ENCODE measurements at places on chromosomes 7 and 10.

GRCh38 chr10:26438534-26439341, 597 bp downstream of the APBB1IP start:
- DNase-seq: peak; percentile 79

DNA sequence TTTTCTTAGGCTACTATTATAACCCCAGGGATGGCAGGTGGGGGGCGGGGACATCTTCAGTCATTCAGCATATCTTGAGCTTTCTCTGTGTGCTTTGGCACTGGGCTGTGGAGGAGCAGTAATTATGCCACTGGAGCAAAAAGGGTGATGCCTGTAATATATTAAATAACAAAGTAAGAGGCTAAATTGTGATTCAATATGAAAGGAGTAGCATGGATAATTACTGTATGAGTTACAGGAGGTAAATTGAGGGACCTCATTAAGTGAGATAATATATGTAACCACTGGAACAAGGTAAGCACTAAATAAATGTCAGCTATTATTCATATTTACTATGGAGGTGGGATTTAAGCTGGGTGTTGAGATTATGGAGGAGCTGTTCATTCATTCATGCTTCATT, 3.3 kb upstream of the STN1 start:
- DNase-seq: no peak

DNA sequence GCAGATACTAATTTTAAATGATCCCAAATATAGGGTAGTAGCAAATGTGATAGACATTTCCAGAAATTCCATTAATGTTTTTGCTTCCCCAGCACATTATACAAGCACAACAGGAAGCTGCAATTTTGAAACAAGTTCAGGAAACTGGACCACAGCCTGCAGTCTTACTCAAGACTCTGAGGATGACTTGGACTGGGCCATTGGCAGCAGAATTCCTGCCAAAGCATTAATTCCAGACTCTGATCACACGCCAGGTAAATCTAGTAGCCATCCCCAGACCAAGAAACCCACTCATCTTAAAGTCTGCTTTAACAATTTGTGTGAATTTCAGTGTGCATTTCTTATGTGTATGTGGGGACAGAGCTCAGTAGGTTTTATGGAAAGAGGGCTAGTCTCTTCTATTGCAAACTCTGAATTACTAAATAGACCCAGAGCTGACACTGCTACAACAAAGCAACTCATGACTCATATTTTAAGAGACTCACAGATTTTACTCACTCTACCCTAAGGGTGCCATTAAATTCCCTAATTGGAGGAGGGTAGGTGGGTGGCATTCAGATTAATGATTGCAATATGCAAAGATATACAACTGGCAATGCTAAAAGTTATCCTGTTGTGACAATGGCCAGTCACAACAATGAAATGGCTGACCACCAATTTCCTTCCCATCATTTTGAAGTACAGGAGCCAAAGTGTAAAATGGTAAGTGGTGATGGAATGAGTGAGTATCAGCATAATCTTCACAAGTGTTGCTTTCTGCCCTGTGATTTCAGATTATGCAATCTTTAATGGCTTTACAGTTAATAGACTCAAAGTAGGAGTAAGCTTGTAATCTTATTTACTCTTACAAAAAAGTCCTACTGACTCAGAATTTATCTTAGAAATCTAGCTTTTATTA, 317.6 kb upstream of the PLXDC2 start:
- DNase-seq: no peak

DNA sequence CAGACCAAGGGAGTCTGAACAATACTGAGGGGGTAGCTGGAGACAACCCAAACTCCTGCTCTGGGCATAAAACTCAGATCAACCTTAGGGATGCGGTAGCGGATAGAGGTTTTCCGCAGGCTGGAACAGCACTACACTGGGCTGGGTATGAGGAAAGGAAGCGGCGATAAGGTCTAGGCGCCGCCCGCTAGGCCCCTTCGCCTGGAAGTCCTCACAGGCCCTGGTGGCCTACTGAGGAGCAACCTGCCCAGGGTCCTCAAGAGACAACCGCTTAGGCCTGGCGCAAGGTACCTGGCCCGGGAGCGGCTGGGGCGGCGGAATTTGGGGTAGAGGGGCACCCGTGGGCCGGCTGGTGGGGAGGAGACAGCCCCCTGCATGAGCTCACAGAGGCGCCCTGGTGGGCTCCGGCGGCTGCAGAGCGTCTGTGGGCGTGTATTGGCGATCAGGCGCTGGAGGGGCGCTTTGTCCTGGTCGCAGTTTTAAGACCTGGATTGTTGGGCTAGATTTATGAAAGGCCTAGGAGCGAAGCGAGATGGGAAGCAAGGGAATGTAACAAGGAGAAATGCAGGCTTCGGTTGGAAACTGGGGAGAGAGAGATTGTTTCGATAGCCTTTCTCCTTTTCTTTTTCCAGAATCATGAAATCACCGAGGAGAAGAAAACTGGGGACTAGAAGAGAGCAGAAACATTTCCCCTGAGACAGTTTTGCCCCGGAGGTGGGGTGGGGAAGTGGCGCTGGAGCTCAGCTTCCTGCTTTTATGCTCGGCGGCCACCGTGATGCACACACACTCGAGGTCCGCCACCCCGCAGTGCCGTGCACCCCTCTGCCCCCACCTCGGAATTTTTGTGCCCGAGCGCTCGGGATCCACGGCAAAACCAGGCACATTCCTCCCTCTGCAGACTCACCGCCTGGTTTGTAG, 2.4 kb upstream of the NKX2-3 start:
- DNase-seq: no peak

- DNase-seq: no peak
Measured at GRCh38 chr7:83930262-83930661, 264.3 kb downstream of the SEMA3A start.

DNA sequence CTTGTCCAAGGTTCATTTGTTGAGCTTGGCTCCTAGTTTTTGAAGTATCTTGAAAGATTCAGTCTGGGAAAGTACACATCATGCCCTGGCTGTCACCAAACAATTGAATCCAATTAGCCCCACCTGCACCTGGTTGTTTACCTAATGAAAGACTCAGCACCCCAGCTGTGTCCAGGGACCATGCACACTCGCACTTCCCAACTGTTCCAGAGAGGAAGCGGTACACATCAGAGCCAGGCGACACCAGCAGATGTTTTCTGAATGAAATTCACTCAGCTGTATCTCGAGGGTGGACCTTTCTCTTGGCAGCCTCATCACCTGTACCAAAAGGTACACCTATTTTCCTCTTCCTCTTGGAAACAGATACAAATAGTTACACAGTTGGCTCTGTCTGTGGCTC, 216.4 kb upstream of the LRGUK start:
- no peak for DNase-seq

DNA sequence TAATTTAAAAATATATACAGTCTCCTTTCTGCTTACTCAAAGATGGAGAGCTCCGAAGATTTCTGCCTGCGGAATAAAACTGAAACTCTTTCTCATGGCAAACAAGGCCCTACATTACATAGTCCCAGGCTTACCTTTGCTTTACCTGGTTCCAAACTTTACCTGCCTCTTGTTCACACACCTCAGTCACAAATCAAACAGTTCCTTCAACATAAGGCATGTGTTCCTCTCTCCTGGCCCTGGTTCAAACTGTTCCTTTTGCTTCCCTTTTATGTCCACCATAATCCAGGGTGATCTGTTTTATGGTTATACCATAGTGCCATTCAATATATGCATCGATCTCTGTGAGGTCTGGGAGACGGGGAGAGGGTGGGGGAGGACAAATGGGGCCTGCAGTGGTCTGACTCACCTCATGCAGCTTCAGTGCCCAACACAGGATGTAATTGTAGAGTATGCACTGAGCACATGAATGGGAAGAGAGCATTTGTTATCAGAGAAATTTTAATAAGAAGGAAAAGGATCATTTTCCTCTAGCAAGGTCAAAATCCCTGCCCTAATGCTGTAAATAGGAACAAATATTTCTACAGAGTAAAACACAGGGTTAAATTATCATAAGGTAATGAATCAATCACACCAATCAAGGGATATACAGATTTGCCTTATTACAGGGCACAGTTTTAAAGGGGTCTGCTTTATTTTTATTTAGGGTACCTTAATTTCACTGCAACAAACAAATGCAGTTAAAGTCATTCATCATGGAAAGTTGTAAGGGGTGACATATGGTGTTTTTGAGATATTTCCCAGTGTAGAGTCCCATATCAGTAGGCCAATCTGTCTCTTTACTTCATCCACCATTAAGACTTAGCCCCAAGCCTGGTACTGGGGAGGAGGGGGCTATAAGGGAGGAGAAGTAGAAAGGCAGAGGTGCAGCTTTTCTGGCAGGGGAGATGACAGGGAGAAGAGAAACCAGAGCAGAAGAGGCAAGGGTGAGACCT, 88.8 kb upstream of the PDE1C start:
- no peak for DNase-seq

GRCh38 chr7:10888861-10889260, 84.8 kb upstream of the PHF14 start:
- no peak for DNase-seq

GRCh38 chr7:118072893-118073674, 110.9 kb upstream of the LSM8 start:
- DNase-seq: no peak

- DNase-seq: no peak
Measured at GRCh38 chr10:71687077-71687476, 32.5 kb downstream of the C10orf105 start.

DNA sequence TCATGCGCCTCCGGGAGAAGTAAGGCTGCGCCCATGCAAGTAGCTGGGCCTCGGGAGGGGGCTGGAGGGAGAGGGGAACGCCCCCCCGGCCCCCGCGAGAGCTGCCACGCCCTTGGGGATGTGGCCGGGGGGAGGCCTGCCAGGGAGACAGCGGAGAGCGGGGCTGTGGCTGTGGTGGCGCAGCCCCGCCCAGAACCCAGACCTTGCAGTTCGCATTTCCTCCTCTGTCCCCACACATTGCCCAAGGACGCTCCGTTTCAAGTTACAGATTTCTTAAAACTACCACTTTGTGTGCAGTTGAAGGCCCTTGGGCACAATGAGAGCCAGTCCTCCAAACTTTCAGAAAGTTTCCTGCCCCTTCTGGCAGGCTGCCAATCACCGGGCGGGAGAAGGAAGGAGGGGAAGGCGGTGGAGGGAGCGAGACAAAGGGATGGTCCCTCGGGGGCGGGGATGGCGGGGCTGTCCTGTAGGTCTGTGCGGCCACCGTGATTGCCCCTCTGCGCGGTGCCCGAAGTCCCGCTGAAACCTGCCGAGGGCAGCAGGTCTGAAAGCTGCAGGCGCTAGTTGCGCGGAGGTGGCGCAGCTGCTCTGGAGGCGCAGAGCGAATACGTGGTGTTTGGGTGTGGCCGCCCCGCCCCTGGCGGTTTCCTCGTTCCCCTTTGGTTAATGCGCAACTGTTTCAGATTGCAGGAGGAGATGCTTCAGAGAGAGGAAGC, 2.1 kb downstream of the VIM start:
- peak; percentile 85 for DNase-seq

DNA sequence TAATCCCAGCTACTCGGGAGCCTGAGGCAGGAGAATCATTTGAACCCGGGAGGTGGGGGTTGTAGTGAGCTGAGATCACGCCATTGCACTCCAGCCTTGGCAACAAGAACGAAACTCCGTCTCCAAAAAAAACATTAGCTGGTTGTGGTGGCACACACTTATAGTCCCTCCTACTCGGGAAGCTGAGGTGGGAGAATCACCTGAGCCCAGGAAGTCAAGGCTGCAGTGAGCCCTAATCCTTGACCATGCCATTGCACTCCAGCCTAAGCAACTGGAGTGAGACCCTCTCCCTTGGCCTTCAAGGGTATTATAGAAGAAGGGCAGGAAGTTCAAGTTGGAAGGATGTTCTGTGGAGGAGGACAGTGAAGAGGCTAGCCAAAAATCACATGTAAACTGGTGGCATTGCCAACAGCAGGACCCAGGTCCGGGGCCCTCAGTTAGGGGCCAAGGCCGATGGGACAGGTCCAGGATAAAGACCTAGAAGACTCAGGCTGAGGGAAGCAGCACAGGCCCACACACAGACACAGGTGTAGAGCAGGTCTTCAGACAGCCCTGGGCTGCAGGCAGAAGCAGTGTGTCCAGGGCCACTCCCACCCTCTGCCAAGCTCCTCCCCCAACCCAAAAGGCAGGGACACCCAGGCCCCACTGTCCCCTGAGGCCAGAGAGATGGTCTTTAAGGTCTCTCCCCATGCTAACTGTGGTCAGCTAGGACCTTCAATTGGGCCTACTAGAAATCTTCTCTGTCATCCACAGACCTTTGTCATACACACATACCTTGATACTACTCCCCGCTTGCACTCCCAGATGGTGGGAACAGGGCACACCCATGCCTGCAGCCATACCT, 8.4 kb upstream of the SAMD8 start:
- DNase-seq: no peak

- no peak for DNase-seq
Measured at GRCh38 chr10:3890602-3891352, 105.8 kb upstream of the KLF6 start.

DNA sequence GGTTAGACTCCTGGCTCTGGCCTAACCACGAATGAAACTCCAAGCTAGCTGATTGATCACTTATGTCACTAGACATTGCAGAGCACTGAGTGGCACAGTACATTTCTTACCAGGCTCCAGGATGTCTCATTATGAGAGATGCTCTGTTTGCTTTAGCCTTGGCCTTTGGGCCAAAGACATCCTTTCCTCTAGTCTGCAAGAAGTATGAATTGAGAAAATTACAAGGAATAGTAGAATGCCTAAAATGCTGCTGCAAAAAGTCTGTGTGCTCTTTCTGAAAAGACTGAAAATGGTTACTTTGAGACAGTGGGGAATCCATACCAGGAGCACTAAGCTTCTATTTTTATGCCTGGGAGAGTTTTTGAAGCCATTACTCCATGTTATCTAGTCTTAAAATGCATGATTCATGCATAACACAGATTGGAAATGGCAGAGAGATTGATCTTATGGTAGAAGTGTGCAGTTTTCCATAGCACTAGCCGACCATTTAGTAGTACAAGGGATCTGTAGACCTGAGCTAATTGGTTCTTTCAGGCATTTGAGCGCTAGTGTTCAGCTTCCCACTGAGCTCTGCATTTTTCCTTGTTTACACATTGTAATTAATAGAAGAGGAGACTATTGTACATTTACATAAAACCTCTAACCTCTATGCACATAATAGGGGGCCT, 303.8 kb downstream of the PRKG1 start:
- DNase-seq: no peak

GRCh38 chr7:105880571-105881330, 4.4 kb upstream of the ATXN7L1 start:
- DNase-seq: no peak

- no peak for DNase-seq
Measured at GRCh38 chr10:79248341-79249185, 98.7 kb upstream of the PPIF start.

Measured in activated CD4-positive, alpha-beta T cell treated with anti-CD3 and anti-CD28 coated beads for 4 hours (primary cell).